Mesothelial cell of epicardium (in vitro differentiated cells): ENCODE measurements at places on chromosomes 3 and 15.
A peak's percentile ranks its signal among the peaks of the same experiment; 100 is the strongest.

- peaks cover 7% of the 10 kb centered on the region for H3K36me3 ChIP-seq
- H3K27me3 ChIP-seq, result no peaks in the 10 kb centered on the region
Measured at GRCh38 chr15:80093854-80094418, 34.5 kb downstream of the ZFAND6 start.

GRCh38 chr3:126551121-126551838 is 7.5 kb downstream of the C3orf22 start:
- no peaks in the 10 kb centered on the region for H3K36me3 ChIP-seq
- peak; percentile 10 for DNase-seq
- H3K27me3 ChIP-seq, result peaks cover 23% of the 10 kb centered on the region
- no peak overlapping the region for H3K4me3 ChIP-seq

DNA sequence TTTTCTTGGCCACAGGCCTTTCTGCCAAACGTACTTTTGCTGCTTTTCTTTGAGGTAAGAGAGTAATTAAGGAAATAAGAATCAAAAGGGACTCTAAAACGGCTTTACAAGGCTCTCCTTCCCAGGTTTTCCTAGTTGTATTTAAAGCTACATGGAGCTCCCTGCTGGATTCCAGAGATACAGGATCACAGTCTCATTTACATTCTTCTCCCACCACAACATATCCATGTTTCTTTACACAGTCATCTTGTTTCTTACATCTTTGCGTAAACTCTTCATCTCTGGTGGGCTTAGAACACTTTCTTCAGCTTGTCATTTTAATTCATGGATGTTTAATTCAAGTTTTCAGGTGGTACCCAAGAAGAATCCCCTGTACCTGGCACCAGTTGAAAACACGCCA is 117.6 kb upstream of the BFSP2 start:
- H3K27ac ChIP-seq, result no peak overlapping the region
- no peak for DNase-seq
- H3K36me3 ChIP-seq, result no peaks in the 10 kb centered on the region
- H3K4me3 ChIP-seq, result no peak overlapping the region

DNA sequence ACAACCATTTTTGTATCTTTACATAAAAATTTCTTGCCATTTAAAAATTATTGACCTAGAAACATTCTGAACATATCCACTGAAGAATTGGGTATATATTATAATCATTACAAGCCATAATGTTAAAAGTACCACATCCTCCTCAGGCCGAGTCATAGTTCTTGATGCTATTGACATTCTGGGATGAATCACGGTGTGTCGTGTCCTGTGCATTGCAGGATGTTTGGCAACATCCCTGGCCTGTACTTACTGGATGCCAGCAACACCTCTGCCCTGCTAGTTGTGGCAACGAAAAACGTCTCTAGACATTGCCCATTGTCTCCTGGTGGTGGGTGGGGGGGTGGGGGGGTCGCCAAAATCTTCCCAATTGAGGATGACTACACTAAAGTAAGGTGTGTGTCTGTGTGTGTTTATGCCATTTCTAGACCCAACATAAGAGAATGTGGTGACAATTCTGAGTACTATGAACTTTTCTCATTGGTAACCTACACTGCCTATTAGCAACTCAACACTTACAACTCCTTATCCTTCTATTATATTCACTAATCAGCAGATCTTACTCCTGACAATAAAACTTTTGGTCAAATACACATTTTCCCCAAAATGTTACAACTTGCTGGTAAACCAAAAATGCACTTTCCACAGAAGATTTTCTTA is 471.6 kb downstream of the FOXP1 start:
- H3K4me3 ChIP-seq, result no peak overlapping the region
- no peak for DNase-seq
- H3K36me3 ChIP-seq, result peaks cover 17% of the 10 kb centered on the region
